Endodermal cell (in vitro differentiated cells): ENCODE measurements at places on chromosomes 5 and 9. TPM values are rescaled to one million over a fixed set of nuclear protein-coding genes. Genes with fewer than 3 reads are reported as not detected.

PCDHA5 gene
- total RNA-seq, result 1.4 to 1.9 TPM (median 1.8 TPM) in 3 replicates

- no peak overlapping the region for H3K4me3 ChIP-seq
- H3K36me3 ChIP-seq, result peaks cover 80% of the 10 kb centered on the region
- H3K27me3 ChIP-seq, result no peaks in the 10 kb centered on the region
- peak; percentile 71 for DNase-seq
- H3K4me1 ChIP-seq, result no peaks in the 10 kb centered on the region
These were observed 42.5 kb upstream of the PHF2 start for GRCh38 chr9:93533863-93534262.

SLC23A1 gene
- total RNA-seq, result 0.35 and 0.88 TPM in 2 replicates

DNA sequence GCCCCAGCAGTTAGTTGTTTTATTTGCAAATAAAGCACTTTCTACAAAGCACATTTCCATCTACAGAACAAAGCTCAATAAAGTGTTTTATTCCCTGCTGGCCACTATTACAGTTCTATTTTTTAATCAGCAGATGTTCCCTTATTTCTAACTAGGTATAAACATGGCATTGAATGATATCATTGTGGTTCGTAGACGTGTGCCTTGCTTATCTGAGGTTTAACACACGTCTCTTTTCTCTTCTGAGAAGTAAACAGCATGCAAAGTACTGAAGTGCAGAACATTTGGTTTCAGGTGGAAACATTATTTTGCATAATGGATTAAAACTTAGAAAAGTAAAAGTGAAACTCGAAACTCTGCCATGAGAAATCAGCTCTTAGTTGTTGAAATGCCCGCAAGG, 1989.3 kb upstream of the WWC1 start:
- no peak for DNase-seq
- no peaks in the 10 kb centered on the region for H3K4me1 ChIP-seq

- no peak overlapping the region for H3K27ac ChIP-seq
- H3K4me3 ChIP-seq, result no peak overlapping the region
- H3K36me3 ChIP-seq, result no peaks in the 10 kb centered on the region
These were observed 43.3 kb downstream of the SLC28A3 start for GRCh38 chr9:84297162-84297821.

- no peaks in the 10 kb centered on the region for H3K27me3 ChIP-seq
- no peak overlapping the region for H3K4me3 ChIP-seq
- no peaks in the 10 kb centered on the region for H3K36me3 ChIP-seq
- H3K4me1 ChIP-seq, result no peaks in the 10 kb centered on the region
- no peak overlapping the region for H3K27ac ChIP-seq
These were observed 6.8 kb downstream of the TSSK1B start for GRCh38 chr5:113427871-113428574.

GRCh38 chr5:82349652-82350051, 71.5 kb upstream of the RPS23 start:
- H3K27ac ChIP-seq, result no peak overlapping the region
- H3K4me1 ChIP-seq, result peaks cover 2% of the 10 kb centered on the region
- no peaks in the 10 kb centered on the region for H3K36me3 ChIP-seq
- no peak overlapping the region for H3K4me3 ChIP-seq

ZDHHC11B gene
- total RNA-seq, result 0.74 to 2.0 TPM (median 0.75 TPM) in 3 replicates

GRCh38 chr9:107386396-107386795, 103.2 kb downstream of the KLF4 start:
- H3K27ac ChIP-seq, result no peak overlapping the region
- H3K27me3 ChIP-seq, result no peaks in the 10 kb centered on the region
- no peak for DNase-seq
- no peaks in the 10 kb centered on the region for H3K36me3 ChIP-seq
- H3K4me1 ChIP-seq, result no peaks in the 10 kb centered on the region

DNA sequence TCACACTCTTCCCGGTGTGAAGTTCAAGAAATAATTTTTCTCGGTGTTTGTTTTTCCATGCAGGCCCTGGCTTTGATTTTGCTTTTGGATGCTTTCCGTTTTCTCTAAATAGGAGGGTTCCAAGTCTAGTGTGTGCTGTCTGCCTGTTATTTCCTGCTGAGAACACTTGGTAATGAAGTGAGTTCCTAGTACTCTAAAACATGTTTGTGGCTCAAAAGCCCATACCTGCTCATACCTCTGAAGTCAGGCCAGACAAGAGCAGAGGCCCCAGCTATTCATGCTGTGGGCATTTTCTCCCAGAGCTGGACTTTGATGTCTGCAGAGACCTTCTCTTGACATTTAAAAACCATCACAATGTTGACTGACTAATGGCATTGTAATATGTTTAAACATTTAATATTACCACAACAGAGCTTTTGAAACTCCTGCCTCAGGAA, 211.2 kb downstream of the GOLPH3 start:
- no peak for DNase-seq
- H3K27ac ChIP-seq, result no peak overlapping the region
- H3K36me3 ChIP-seq, result no peaks in the 10 kb centered on the region
- no peak overlapping the region for H3K4me3 ChIP-seq
- H3K4me1 ChIP-seq, result no peaks in the 10 kb centered on the region

DNA sequence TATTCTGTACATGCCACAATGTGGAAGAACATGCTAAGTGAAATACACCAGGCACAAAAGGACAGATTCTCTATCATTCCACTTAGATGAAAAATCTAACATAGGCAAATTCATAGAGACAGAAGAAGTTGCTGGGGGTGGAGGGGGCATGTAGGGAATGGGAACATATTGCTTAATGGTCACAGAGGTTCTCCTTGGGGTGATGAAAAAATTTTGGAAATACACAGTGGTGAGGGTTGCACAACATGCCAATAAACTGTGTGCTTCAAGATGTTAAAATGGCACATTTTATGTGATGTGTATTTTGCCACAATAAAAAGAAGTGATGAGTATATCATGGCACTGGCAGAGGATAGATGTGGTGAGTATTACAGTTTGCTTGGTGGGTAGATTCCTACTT, 111.9 kb downstream of the SUSD1 start:
- no peak overlapping the region for H3K4me3 ChIP-seq
- H3K27ac ChIP-seq, result no peak overlapping the region
- H3K36me3 ChIP-seq, result no peaks in the 10 kb centered on the region
- H3K27me3 ChIP-seq, result no peaks in the 10 kb centered on the region
- H3K4me1 ChIP-seq, result peaks cover 11% of the 10 kb centered on the region

PLPPR1 gene
- total RNA-seq, result 0.59 to 1.5 TPM (median 1.1 TPM) in 3 replicates

DNA sequence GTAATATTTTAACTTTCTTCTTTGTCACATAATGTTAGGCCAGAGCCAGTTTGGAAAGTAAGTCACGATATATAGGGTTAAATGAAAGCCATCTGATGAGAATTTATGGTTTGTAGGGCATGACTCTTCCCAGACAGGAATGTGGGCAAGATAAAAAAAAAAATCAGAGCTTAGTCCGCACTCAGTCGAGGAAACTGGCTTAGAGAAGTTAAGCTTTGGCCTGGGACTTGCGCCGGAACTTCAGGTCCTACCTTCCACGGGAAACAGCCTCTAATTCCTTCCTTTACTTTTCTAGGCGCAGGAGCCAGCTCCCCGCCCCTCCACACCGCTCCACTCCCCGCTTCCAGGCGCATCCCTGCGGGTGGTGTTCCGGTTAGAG, 475 bp downstream of the DDX31 start:
- no peaks in the 10 kb centered on the region for H3K27me3 ChIP-seq
- H3K27ac ChIP-seq, result peak overlapping the region; percentile 95
- peak; percentile 92 for DNase-seq
- peak overlapping the region; percentile 96 for H3K4me3 ChIP-seq

DNA sequence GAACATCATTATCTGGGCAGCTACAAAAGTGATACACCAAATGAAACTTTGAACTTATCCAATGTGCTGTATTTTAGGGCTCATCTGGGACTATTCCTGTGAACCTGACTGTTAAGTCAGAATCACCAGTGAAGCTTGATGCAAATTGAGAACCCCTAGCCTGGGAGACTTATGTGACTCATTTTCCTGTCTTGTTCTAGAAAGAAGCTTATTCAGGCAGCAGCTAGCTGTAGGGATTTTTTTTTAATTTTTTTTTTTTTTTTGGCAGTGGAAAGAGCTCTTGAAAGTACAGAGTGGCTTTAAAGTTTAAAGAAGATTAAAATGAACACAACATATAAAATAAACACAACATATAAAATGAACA, 81.1 kb upstream of the TNFAIP8 start:
- H3K4me1 ChIP-seq, result peaks cover 34% of the 10 kb centered on the region
- no peak overlapping the region for H3K4me3 ChIP-seq
- peaks cover 4% of the 10 kb centered on the region for H3K36me3 ChIP-seq
- no peak overlapping the region for H3K27ac ChIP-seq
- no peak for DNase-seq

NR2F1-AS1 gene
- 1.4 TPM in 2 replicates for total RNA-seq

DNA sequence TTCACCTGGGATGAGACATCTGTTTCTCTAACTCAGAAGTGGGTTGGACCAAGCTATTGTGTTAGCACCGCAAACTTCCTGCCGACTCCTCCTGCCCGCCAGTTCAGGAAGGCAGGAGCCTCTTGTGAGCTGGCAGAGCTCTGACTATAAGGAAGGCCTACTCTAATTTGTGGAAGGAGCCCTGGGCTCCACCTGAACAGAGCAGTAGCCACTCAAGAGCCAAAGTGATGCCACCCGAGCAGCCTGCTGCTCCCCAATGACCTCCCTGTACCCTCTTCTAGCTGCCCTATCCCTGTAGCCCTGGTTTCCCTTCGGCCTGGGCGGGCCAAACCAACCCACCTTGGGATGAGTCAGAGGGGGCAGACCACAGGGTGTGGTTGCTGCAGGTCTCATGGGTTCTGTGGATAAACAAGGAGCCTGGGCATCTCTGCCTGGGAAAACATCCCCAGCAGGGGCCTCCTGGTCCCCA, 81.6 kb downstream of the PSD2 start:
- no peaks in the 10 kb centered on the region for H3K4me1 ChIP-seq
- H3K4me3 ChIP-seq, result no peak overlapping the region
- no peak overlapping the region for H3K27ac ChIP-seq
- H3K36me3 ChIP-seq, result no peaks in the 10 kb centered on the region

- peak; percentile 92 for DNase-seq
- no peaks in the 10 kb centered on the region for H3K27me3 ChIP-seq
- peak within 1 kb of the TSS; percentile 94 for H3K4me3 ChIP-seq
- peak within 1 kb of the TSS; percentile 79 for H3K27ac ChIP-seq
These were observed at the start of gene JMY for GRCh38 chr5:79235634-79236361. Gene JMY (plus strand): TSS chr5:79236131. CDS start chr5:79236651, 520 bp downstream.

- H3K36me3 ChIP-seq, result peaks cover 9% of the 10 kb centered on the region
- no peaks in the 10 kb centered on the region for H3K27me3 ChIP-seq
- H3K4me1 ChIP-seq, result no peaks in the 10 kb centered on the region
- no peak overlapping the region for H3K27ac ChIP-seq
These were observed 42.1 kb upstream of the ELOVL7 start for GRCh38 chr5:60886158-60886557.

DNA sequence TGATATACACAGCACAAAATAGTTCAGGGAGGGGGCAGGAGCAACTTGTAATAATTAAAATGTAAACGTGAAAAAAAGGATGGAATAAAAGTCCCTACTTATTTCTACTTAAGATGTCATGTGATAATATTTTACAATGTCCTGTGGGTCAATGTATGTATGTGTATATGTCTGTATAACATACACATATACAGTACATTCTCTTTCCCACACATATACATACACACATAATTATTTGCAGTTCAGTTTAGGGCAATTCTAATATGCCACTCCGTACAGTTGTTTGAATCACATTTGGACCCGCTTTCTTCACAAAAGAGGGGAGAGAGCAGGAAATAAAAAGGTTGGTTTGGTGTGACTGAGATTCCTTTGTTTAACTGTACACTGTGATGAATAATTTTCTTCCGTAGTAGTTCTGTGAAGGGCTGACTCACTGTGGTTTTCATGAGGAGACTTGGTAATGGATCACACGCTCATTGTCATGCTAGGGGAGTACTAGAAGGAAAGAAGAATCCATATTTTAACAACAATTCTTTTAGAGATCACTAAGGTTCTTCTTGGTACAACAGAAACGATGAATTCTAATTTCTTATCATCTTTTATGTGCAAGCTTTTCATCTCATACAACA, 26.2 kb upstream of the ACOT12 start:
- peak overlapping the region; percentile 55 for H3K27ac ChIP-seq
- no peak for DNase-seq
- H3K27me3 ChIP-seq, result no peaks in the 10 kb centered on the region

DNA sequence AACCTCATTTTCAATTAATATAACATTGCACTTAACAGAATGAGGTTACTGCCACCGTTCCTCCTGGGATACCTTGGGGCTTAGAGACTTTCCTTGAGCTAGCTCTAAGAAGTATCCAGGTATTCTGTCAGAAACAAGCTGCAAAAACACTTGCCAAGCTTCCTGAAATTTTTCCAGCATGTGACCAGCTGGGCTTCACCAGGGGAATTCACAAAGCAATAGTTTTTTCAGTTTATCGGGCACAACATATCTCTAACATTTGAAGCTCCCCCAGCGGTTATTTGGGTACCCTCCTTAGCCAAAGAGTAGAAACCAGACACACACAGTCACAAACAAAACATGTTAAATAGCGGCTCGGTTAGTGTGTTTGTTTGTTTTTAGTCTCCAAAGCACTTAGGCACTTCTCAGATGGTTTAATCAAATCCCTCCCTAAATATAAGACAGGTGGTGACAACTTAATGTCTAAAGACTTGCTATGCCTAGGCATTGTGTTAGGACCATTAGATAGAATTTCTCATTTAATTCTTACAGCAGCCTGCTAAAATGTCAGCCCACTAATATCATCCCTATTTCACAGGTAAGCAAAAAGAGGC, 278.2 kb downstream of the GLIS3 start:
- no peaks in the 10 kb centered on the region for H3K27me3 ChIP-seq
- peaks cover 9% of the 10 kb centered on the region for H3K4me1 ChIP-seq
- H3K27ac ChIP-seq, result no peak overlapping the region
- no peak for DNase-seq
- no peaks in the 10 kb centered on the region for H3K36me3 ChIP-seq

DNA sequence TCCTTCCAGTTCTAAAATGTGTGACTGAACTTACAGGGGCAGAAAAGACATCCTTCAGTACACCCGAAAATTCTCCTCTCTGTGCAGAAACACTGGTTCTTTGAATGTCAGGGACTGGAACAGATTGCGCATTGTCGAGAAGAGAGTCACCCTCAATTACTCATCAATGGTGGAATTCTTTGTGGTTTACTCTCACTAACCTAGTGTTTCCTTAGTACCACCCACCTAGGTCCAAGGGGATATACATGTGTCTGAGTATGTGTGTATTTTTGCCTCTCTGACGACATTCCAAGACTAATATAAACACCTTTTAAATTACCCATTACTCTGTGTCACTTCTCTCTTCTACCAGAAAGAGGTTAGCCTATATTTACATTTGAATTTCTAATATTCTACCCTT, 660.8 kb downstream of the TLE1 start:
- H3K4me1 ChIP-seq, result peaks cover 12% of the 10 kb centered on the region
- H3K27ac ChIP-seq, result no peak overlapping the region
- DNase-seq, result no peak
- H3K36me3 ChIP-seq, result no peaks in the 10 kb centered on the region

MYMK gene
- total RNA-seq, result not detected in 3 replicates

TTC33 gene
- total RNA-seq, result 15.1 to 19.3 TPM (median 18.8 TPM) in 3 replicates

GRCh38 chr5:1036504-1037122, 28.0 kb downstream of the NKD2 start:
- no peak for DNase-seq
- no peak overlapping the region for H3K27ac ChIP-seq
- no peaks in the 10 kb centered on the region for H3K27me3 ChIP-seq

DNA sequence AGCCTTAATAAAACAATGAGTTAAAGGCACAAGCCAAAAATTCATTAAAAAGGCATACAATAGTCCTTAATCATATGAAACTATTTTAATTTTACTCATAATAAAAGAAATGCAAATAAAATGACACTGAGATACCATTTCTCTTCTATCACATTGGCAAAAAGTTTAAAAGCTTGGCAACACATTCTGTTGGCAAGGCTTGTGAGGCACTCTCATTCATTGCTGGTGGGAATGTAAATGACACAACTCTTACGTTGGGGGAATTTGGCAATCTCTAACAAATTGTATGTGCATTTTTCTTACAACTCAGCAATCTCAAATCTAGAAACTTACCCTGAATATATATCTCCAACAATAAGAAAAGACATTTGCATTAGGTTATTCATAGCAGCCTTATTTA, 111.6 kb downstream of the PRELID2 start:
- no peaks in the 10 kb centered on the region for H3K4me1 ChIP-seq
